H4 (cell line): ENCODE measurements at places on chromosomes 7 and 10. TPM values are rescaled to one million over a fixed set of nuclear protein-coding genes. Genes with fewer than 3 reads are reported as not detected.

CRYGN gene
- not detected in 2 replicates for total RNA-seq

KNDC1 gene
- total RNA-seq: 0.39 and 1.6 TPM in 2 replicates

CPA1 gene
- not detected in 2 replicates for total RNA-seq

NUTM2A gene
- total RNA-seq: 0.37 TPM in 1 of 2 replicates, not detected in the other

TRUB1 gene
- 34.9 and 36.2 TPM in 2 replicates for total RNA-seq

RAMP3 gene
- not detected in 2 replicates for total RNA-seq

GRCh38 chr10:100576282-100576635 lies 40.5 kb downstream of the HIF1AN start:
- DNase-seq: no peak

DNA sequence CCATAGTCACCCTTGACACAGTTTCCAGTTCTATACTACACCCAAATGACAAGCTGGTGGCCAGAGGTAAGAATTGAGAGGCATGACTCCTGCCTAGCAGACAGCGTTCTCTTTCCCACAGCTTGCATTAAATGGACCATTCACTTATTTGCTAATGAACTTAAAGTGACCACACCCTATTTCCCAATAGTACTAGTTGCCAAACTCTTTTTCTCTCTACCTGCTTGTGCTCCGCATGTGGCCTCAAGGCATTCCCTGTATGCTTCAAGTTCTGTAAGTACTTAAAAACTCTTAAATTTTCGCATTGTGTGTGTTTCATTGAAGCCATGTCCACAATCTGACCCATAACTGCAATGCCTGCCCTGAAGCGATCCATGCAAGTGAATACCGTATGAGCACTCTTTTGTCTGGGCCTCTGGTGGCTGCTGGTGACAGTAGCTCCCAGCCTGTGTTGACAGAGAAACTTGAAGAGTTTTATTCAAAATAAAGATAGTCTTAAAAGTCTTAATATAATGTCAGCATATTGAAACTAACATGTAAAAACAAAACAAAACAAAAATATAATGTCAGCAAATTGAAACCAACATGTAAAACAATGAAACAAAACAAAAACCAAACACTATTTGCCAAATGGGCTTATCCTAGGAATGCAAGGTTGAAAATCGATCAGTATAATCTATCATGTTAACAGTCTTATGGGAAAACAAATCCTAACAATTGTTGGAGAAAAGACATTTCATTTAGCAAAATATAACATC lies 73.6 kb downstream of the CCSER2 start:
- DNase-seq: no peak

DNA sequence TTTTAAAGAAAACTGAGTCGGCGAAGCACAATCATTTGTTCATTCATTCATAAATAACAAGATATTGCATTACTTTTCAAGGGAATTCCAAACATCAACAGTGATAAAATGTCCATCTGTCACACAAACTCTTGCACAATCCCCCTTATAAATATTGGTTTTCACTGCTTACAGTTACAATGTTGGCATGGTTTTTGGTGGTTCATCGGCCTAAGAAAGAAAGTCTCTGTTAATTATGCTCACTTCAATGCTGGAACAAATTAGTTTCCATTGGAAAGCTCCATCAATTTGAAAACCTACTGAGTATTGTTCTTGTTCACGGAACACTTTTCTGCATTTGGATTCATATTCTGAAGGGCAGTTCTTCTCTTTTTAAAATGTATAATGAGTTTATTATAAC lies 188.5 kb downstream of the JAZF1 start:
- DNase-seq: no peak

- DNase-seq: peak; percentile 73
These were observed 46.5 kb upstream of the PTN start for GRCh38 chr7:137390076-137390475.

DNA sequence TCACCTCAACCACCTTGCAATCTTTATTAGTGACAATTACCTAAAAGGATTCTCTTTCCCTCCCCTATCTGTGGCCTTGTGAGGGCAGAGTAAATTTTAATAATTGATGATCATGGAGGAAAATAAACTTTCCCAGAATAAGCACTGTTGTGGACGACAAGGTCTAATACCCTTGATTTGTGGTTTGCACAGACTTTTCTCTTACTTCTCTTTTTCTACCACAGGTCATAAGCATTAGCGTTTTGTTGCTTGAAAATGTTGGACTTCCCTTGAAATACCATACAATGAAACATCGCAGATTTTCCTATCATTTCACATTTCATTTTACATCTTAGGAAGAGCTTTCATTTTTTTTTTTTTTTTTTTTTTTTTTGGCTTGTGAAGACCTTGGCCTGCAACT lies 188.1 kb upstream of the TMEM72 start:
- no peak for DNase-seq

DNA sequence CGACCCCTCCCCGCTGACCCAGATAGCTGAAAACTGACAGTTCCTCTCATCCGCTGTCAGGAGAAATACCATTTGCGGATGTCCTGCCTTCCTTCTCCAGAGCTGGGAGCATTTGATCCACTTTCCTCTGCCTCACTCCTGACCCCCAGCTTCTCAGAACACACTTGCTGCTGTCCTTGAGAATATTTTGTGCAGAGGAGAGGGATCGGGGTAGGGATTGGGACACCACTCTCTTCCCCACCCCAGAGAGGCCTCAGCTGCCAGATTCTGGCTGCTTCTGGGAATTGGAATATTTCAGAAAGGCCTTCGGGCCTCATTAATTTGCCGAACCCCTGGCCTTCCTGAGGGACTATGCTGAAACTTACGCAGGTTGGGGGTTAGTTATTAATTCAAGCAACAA lies 97.0 kb downstream of the C10orf105 start:
- DNase-seq: no peak

- peak; percentile 95 for DNase-seq
These were observed 2.0 kb upstream of the BLVRA start for GRCh38 chr7:43756368-43757072.

DNA sequence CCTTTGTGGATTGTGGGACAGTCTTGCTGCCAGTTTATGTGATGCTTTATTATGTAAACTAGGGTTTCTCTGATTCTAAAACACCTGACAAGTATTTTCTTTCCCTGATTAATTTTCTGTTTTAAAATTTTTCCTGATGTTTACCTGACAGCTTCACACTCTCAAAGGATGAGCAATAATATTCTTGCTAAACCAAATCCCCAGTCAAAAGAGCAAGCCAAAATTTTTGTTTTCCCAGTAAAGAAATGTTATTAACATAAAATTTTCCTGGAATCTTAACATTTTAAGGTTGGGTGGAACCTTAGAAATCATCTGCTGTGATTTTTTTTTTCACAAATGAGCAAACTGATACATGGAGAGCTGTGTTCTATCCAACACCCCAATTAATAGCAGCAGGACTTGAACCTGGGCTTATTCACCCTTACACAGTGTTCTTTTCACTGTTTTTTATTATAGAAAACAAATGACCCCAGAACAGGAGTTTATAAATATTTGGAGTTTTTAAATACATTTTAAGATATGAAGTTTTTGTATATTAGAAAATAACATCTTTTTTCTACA lies 185.2 kb upstream of the VIPR2 start:
- DNase-seq: no peak

- peak; percentile 86 for DNase-seq
These were observed 184.2 kb downstream of the STK31 start for GRCh38 chr7:23893942-23894891.

DNA sequence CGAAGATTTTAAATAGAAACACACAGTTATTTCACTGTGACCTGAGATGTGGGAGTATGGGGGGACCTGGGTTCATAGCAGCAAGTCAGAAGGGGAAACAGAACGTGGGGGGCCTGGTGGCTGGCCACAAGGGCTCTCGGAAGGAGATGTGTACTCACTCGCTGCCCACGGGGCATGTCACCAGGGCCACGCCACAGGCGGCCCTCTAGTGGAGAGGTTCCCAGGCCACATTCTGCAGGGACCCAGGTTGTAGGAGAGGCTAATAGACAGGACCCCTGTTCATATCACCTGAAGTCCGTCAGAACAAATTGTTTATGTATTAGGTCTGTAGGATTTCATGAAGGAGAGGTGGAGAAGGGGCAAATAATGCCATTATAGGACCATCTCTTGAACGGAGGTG lies 25.1 kb upstream of the SVOPL start:
- DNase-seq: no peak

GRCh38 chr10:35185260-35186034 lies 58.8 kb downstream of the CREM start:
- DNase-seq: no peak

GRCh38 chr7:101502466-101503098 lies 126.5 kb downstream of the MYL10 start:
- DNase-seq: no peak

DNA sequence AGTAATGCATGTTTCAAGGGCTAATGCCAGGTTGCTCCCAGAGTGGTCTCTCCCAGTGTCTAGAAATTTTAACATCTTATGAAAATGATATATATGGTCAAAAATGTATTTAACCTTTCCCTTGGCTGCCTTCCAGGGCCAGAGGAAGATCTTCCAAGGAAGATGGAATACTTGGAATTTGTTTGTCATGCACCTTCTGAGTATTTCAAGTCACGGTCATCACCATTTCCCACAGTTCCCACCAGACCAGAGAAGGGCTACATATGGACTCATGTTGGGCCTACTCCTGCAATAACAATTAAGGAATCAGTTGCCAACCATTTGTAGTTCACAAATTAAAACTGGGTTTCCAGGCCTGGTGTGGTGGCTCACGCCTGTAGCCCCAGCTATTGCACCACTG lies 9.0 kb downstream of the GATAD1 start:
- no peak for DNase-seq

DNA sequence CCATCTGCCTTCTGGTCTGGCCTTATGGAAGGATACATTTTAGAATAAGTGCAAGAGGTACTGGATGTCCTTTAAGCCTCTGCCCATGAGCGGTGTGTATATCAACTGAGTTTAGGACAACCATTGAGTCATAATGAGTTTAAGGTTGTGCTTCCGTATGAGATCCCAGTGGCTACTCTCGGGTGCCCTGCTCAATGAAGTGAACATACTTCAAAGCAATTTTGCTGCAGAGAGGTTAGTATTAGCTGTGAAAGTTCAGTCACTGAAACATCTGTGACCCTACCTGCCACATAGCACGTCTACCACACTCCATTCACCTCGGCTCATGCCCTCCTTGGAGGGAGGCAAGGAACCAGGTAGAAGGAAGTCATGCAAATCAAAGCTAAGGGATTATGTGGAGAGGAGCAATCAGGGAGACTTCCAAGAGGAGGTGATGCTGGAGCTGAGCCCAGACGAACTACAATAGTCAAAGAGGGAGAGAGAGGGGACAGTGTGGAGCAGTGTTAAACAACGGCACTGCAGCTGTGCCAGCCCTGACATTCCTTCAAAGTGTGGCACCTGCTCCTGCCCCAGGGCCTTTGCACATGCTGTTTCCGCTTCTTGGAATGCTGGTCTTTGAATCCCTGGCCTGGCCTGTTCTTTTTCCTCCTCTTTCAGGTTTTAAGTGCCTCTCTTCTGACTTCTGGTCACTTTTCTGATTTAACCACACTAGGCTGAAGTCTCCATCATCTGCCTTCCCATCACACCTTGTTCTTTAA lies 25.4 kb downstream of the BTBD16 start:
- no peak for DNase-seq

DNA sequence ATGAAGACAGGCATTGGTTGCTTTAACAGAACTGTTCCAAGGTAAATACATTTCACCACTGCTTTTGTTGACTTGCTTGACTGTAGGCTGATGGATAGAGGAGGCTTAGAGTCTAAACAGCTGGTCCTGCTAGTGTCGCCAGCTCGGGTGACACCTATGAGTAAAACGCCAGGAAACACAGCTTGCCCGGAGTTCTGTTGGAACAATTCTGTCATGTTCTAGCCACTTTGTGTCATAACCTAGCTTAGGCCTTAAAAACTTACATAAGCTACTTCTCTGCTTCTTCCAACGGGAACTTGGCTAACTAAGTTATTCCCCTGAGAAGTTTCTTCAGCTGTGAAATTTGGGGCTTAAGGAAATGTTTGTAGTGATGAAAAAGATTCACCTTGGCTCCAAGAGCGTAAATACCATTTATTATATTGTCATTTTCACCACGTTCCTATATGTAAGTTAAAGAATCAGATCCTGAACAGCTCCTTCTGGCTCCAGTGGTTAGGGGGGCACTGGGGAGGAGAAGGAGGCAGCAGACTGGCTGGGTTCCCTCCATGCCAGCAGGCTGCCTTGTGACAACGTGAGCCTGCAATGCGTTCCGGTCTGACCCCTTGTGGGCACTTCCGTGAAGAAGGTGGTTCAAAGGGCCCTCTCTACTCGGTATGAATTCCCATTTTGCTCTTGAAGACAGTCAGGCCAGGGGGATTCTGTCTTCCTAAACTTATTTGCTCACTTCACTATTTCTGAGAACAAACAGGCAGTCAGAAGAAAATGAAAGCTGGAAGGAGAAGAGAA lies 253.2 kb downstream of the BMPER start:
- DNase-seq: peak; percentile 62

DNA sequence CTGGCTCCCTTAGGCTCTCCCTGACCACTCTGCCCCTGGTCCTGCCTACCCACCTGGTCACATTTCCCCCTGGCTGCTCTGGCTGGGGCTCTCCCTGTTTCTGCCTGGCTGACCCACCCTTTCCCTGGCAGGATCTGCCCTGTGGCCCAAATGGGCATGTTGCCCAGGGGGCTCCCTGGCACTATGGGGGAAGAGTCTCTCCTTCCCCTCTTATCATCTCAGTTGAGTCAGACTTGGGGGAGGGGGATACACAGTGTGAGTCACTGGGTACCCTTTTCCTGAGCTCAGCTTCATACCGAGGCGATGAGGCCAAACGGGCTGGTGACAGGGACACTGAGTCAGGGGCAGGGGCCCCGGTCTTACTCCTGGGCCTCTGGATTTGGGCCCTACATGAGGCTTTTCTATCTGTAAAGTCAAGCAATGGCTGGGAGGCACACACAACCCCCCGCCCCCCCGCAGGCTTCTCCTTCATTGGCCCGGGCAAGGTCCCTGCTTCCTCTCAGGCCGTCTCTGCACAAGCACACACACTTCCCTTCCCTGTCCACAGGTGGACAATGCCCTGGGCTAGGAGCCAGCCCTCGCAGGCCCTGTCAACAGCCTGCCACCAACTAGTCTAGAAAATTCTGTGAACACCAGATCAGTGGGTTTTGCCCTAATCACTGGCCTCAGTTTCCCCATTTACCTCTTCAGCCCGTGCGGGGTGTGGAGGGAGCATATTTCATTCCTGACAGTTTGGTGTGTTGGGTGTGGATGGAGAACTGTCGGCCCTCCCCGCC lies 627 bp upstream of the FLNC start:
- DNase-seq: no peak

DNA sequence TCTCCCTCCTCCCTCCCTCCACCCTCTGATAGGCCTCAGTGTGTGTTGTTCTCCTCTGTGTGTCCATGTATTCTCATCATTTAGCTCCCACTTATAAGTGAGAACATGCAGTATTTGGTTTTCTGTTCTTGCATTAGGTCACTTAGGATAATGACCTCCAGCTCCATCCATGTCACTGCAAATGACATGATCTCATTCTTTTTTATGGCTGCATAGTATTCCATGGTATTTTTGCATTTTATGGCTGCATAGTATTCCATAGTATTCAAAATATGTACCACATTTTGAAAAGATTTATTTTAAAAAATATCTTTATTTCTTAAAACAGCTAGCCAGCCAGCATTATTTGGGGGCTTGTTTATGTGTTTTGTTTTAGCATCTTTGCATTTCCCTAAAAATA lies 275.6 kb downstream of the SFMBT2 start:
- DNase-seq: no peak
